ENCODE measurements at places on chromosomes 11 and 22.

DNA sequence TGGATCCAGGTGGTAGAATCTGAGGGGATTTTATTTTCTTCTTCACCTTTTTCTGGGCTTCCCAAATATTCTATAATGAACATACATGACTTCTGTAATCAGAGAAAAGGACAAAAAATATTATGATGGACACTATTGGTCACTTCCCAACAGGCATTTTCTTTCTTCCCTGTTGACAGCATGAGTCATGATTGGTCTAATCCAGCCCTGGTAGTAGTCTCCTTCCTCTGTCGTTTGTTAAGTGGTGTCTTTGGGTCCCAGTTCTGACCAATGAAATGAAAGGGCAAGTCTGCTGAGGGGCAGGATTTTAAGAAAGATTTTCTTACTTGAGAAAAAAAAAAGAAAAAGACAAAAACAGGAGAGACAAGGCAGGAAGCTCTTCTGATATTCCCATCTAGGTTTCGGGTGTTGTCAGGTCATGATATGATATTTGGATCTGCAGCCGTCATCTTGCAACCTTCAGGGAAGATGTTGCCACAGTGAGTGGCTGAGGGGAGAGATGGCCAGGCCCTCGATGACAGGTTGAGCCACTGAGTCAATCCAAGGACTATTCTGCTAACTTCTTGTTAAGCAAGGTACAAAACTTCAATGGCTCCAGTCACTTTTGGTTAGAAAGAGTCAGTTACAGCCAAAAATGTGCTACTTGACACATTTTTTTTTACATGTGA, 23.3 kb upstream of the PLEKHB1 start:
- no peak for DNase-seq

GRCh38 chr22:29816539-29816938, 21.5 kb downstream of the ASCC2 start:
- no peak for DNase-seq

DNA sequence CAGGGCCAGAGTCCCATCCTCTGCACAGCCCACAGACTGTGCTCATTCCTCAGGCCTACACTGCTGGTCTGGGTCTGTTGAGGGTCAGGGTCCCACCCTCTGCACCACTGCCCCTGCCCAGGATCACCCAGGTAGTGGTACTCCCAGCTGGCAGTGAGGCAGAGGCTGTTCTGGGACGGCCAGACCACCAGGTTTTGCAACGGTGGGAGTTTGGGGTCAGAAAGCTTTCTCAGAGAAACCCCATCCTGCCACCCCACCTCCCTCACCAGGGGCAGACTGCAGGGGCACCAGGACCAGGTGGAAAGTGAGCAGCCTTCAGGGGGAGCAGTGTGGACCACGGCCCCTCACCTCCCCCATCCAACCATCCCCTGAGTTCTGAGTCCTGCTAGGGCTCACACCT, 10.8 kb downstream of the NPTXR start:
- no peak for DNase-seq

DNA sequence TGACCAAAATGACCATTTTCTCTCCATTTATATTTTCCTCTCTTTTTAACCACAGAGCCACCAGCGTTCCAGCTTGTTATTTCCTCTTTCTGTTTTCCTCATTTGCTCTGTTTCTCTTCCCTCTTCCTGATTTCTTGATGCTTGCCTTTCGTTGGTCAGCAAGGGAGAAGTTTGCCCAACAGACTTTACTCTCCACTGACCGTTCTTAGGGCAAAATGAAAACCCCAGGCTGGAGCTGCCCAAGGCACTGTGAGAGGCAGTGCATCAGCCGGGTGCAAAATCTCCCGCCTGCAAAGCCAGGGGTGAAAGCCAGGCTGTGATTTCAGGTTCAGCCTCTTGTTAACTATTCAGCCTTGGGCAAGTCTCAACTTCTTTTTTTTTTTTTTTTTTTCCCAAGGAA, 26.1 kb upstream of the APLP2 start:
- no peak for DNase-seq

- no peak for DNase-seq
Measured at GRCh38 chr22:49052023-49052538, 775.6 kb downstream of the BRD1 start.

DNA sequence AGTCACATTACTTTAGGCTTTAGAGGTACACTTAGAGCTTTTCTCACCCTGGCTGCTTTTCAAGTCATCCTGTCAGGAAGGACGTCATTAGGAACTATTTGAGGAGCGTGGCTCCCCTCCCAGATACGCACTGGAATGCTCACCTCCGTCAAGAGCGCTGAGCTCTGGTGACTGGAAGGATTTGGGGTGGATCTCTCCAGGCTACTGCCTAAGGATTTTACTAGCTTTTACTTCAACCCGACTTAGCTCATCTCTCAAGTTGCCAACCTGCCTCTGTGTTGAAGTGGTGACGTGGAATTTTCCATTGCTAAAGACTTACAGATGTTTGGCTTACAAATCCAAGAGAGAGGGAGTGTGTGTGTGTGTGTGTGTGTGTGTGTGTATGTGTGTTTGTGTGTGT, 355.3 kb upstream of the CCDC90B start:
- DNase-seq, result no peak

DNA sequence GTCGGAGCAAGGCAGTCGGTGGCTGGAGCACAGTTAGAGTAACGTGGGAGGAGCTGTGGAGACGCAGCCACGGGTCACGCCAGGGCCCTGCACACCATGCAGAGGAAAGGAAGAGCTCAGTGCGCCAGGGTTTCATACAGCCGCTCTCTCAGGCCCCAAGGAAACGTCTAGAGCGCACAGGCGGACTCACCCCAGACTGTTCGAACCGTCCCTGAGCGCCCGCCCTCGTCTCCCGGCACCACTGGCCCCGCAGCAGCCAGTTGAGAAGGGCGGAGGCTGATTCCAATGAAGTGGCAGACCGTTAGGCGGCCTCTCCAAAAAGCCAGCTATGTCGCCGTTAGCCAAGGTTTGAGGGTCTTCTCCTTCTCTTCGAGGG, 483 bp upstream of the HYLS1 start:
- no peak for DNase-seq

DNA sequence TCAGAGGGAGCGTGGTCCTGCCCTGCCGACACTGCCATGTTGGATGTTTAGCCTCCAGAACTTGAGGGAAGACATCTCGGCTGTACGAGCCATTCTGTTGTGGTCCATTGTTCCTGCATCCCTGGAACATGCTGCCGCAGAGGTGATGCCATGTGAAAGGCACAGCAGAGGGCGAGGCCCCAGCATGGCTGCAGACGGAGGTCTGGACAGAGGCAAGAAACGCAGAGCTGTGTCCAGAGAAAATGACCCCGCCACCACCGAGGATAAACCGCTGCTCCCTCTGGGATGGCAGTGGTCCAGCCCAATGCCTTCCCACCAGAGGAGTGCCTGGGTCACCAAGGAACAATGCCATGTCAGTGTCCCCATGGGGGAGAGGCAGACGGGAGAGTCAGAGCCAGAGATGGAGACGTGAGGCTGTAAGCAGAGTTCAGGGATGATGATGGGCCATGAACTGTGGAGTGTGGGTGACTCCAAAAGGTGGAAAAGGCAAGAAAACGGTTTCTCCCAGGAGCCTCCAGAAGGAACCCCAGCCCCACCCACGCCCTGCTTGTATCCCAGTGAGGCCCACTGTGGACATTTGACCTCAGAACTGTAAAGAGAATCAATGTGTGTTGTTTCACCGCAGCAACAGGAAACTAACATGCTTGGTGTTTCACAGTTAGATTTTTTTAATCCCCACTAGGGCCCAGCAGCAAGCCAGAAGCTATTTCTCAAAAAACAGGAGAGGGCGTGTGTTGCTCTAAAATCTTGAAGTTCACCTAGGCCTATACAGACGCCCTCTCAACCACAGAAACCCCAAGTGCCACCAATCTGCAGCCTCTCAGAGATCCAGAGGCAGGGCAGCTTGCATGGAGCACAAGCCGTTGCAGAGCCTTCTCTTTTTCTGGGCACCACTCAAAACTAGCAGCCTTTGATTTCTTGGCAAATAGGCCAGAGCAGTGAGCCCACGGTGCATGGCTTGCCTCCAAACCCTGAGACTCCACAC, 1422.9 kb downstream of the TBC1D22A start:
- DNase-seq, result no peak

- no peak for DNase-seq
Measured at GRCh38 chr11:9267680-9268079, 2.5 kb upstream of the DENND5A start.

DNA sequence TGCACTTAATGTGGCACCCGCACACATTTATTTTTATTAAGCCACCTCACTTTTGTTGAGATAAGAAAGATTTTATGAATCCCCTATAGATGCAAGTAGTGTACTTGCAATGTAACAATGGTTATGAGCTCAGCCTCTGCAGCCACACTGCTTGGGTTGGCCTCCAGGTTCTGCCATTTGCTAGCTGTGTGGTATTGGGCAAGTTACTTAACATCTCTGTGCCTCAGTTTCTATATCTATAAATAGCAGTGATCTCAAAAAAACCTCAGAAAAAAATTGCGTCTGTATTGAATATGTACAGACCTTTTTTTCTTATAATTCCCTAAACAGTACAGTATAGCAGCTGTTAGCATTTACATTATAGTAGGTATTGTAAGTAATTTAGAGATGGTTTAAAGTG, 10.0 kb downstream of the CUL5 start:
- no peak for DNase-seq

GRCh38 chr11:83310718-83311117, 24.6 kb upstream of the CCDC90B start:
- DNase-seq, result no peak

GRCh38 chr11:132202621-132203020, 832.2 kb downstream of the NTM start:
- no peak for DNase-seq

- DNase-seq, result no peak
Measured at GRCh38 chr11:69510471-69511357, 29.3 kb downstream of the LINC01488 start.

Data from NCI-H1436 treated with DMSO at 0.1 percent for 48 hours (cell line).